Activated CD8-positive, alpha-beta memory T cell treated with anti-CD3 and anti-CD28 coated beads for 1 hour (primary cell): ENCODE measurements at places on chromosomes 7 and 10.

DNA sequence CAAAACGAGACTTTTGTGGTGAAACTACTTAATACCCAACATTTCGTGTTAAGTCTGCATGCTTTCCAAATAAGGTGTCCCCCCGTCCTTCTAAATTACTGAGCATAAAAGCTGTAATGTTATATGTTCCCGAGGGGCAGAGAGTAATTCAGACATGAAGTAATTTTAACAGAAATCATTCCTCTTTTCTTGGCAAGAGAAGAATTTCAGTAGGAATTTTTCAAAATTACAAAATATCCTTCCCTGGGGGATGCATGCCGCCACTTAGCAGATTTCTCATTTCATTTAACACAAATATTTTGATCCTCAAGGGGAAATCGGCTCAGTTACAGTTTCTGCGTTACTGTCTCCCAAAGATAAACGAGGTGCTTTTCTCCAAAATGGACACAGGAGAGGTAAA is 213.2 kb upstream of the RHOBTB1 start:
- no peak for DNase-seq

- DNase-seq, result no peak
Measured at GRCh38 chr7:32952876-32953275, 4.4 kb upstream of the FKBP9 start.

DNA sequence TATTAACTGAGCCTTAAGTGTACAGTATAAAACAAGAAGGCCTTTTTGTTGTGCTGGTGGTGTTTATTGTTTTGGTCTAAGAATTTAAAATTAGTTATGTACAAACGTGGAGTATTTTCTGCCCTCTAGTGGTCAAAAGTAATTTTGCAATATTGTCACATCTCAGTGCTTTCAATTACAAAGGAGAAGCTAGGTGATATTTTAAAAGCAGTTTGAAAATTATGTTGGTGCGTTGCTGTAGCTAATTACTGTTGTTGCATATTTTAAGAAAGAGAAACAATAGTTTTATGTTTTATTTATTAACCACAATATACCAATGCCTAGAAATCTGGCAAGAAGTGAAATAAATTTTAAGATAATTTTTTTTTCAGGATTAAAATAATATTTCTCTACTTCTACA is 11.4 kb downstream of the NPVF start:
- DNase-seq, result no peak

GRCh38 chr7:38373155-38373554 is 99.7 kb upstream of the TARP start:
- DNase-seq, result no peak

DNA sequence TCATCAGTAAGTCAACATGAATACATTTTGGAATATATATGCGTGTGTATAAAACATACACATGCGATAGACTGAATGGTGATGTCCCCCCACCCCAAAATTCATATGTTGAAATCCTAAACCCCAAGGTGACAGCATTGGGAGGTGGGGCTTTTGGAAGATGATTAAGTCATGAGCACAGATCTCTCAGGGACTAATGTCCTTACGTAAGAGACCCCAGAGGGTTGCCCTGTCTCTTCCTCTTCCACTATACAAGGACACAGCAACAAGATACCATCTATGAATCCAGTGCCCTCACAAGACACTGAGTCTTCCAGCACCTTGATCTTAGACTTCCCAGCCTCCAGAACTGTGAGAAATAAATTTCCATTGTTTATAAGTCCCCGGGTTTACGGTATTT is 22.5 kb downstream of the DRGX start:
- no peak for DNase-seq

DNA sequence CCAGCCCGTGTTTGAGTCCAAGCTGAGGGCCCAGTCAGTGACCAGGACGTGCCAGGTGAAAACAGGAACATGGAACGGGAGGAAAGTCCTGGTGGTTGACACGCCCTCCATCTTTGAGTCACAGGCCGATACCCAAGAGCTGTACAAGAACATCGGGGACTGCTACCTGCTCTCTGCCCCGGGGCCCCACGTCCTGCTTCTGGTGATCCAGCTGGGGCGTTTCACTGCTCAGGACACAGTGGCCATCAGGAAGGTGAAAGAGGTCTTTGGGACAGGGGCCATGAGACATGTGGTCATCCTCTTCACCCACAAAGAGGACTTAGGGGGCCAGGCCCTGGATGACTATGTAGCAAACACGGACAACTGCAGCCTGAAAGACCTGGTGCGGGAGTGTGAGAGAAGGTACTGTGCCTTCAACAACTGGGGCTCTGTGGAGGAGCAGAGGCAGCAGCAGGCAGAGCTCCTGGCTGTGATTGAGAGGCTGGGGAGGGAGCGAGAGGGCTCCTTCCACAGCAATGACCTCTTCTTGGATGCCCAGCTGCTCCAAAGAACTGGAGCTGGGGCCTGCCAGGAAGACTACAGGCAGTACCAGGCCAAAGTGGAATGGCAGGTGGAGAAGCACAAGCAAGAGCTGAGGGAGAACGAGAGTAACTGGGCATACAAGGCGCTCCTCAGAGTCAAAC is 5.2 kb downstream of the GIMAP5 start:
- no peak for DNase-seq

GRCh38 chr10:124928087-124928486 is 13.8 kb upstream of the ZRANB1 start:
- DNase-seq, result no peak

DNA sequence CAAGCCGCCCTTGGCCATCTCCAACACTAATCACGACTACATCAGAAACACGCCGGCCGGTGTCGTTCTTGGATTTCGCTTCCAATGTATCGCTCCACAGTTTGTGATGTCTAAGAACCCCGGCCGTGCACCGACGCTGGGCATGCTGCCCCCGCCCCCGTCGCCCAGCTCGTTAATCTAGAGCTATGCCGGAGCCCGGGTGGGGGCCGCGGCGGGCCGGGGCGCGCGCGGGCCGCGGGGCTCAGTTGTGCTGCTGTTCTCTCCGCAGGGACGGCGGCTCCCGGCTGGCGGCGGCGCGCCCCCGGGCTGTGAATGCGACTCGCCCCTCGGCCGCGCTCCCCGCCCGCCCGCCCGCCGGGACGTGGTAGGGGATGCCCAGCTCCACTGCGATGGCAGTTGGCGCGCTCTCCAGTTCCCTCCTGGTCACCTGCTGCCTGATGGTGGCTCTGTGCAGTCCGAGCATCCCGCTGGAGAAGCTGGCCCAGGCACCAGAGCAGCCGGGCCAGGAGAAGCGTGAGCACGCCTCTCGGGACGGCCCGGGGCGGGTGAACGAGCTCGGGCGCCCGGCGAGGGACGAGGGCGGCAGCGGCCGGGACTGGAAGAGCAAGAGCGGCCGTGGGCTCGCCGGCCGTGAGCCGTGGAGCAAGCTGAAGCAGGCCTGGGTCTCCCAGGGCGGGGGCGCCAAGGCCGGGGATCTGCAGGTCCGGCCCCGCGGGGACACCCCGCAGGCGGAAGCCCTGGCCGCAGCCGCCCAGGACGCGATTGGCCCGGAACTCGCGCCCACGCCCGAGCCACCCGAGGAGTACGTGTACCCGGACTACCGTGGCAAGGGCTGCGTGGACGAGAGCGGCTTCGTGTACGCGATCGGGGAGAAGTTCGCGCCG is 1.9 kb downstream of the VWC2 start:
- no peak for DNase-seq

DNA sequence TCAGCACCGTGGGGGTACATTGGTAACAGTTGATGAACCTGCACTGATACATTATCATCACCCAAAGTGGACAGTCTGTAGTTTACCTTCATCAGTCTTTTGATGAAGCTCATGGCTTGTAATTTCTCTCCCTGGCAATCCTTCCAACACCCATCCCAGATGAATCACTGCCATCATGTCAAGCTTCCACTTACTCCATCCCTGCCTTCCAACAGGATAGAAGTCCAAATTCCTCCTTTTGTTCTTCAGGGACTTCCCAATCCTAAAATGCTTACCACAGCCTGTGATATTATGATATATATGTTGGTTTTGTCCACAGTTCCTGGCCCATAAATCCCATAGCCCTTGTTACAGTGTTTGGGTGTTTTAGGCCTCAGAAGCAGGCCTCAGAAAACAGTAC is 16.1 kb downstream of the SNX10 start:
- DNase-seq, result no peak

- no peak for DNase-seq
Measured at GRCh38 chr10:5547931-5548660, 23.3 kb downstream of the CALML3 start.

DNA sequence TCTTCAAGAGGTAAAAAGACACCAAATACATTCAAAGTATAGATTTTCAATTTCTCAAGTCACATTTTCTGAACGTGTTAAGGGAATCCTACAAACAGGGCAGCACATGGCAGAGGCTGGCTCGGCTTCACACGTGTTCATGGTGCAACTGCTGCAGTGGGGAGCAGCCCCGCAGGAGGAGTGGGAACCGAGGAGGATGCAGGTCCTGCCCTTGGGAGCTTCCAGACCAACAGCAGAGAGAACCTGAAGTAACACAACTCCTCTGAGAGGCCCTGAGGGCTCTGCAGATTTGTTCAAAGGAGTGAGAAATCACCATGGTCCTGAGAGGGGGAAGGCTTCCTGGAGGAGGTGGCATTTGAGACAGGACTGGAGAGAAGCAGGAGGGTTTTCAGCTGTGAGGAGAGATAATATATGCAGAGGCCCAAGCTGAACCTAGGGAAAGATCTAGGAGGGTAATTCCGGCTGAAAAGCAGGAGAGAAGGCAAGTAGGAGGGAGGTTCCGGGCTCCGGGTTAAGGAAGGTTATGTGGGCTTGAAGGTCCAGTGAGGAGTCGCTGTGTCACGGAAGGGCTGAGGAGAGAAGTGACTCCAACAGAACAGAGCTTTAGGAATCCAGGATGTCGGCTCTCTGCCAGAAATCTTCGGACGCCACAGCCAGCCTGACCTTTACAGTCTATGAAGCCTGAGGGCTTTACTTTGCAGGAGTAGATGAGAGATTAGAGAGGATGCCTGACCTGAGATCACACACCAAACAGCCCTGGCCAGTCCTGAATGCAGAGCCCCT is 77.5 kb downstream of the GPR26 start:
- no peak for DNase-seq

DNA sequence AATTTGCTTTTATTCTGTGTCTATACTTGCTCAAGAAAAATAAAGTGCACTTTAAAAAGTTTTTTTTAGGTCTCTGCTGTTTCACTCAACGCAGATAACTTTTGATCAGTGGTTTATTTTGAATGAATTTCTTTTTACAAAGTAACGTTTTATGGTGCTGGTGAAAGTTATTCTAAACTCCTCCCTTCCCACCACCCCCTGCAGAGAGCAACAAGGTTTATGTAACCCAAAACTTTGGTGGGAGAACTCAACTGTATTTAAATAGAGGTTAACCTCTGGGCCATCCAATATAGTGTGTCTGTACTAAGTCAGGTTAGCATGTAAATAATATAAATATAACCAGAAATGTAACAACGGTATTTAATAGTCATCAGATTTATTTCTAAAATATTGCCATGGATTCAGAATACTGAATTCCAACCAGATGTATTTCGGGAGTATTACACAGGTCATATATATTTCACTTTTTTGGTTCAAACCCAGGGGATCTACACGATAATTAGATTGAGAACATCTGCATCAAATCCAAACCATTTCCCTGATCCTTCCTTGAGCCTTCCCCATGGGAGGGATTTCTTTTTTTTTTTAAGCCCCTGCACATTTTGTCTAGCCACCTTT is 3.9 kb upstream of the CUX1 start:
- no peak for DNase-seq

DNA sequence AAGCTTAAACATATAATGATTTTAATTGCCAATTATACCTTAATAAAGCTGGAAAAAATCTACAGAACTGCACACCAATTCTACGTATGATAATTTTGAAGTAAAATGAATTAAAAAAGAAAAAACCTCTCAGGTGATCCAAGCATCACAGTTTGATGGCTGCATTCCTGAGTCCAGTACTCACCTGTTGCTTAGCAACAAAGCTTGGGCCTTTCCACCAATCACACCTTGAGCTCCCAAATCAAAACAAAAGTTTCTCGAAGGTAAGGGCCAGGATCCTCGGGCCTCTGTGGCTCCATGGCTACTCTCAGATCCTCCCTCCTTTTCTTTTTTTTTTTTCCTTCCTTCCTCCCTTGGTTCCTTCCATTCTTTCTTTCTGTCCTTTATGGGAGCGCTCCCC is 137.2 kb upstream of the PCBD1 start:
- no peak for DNase-seq

- no peak for DNase-seq
Measured at GRCh38 chr7:115004121-115004520, 82.2 kb downstream of the MDFIC start.
